Vagina (tissue), 2 donors: ENCODE measurements at places on chromosomes 12 and 14.

DNA sequence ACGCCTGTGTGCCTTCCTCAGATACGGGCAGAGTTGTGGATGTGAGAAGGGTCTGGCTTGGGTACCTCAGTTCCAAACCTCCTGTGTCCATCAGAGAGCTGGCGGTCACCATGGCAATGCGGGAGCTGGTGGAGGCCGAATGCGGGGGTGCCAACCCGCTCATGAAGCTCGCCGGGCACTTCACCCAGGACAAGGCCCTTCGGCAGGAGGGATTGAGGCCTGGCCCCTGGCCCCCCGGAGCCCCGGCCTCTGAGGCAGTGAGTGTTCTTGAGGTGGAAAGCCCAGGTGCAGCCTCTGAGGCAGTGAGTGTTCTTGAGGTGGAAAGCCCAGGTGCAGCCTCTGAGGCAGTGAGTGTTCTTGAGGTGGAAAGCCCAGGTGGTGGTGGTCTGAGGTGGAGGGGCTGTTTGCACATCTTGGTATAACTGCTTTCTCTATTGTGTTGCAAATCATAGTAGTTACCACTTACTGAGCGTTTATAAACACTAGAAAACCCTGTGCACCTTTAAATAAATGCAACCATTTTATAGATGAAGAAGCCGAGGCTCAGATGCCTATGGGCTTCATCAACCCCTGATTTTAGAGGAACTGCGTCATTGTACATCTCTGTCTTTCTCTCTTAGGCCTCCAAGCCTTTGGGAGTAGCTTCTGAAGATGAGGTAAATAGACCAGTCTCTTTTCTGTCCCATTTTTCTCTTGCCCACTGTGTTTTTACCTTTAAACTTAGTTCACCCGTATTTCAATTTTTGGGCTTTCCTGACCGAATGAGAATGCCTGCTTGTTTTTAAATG, 976 bp downstream of the PEX5 start:
- no peak for DNase-seq

- no peak for DNase-seq
Measured at GRCh38 chr14:88234442-88234841, 88.6 kb downstream of the KCNK10 start.

- DNase-seq, result no peak
Measured at GRCh38 chr14:59986556-59987059, 66.7 kb downstream of the LRRC9 start.

DNA sequence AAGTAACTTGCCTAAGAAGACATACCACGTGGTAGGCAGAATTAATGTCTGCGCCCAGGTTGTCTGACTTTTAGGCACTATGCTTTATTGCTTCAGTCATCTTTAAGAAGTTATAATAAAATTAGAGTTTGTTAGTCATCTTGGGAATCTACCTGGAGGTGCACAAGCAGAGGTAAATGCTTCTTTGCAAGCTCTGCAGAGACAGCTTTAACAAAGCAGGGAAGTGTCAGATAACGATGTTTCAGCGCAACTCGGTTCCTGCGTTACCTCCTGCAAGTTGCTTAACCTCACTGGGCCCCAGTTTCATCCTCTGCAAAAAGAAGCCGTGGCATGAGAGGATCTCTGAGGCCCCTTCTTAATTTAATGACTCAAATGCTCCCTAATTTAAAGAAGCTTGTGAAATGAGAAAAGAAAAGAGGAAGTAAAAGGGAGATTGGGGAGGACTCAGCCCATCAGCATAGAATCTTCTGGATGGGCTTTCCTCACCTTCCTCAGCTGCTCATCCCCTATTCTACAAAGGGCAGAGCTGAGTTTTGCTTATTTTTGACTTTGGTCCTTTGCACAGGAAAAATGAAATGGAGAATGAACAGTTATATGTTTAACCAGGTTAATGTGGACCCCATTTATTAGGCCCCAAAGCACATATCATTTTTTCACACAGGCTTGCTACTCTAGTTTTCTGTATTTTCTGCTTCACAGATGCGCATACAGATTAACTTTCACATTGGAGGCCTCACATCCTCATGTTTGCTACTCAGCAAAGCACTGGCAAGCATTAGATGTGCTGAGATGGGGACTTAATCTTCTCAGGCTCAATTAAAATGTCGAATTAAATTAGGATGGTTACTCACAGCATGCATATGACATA, 5.1 kb downstream of the ARHGDIB start:
- no peak for DNase-seq
